ENCODE measurements at places on chromosomes 12 and 14.

DNA sequence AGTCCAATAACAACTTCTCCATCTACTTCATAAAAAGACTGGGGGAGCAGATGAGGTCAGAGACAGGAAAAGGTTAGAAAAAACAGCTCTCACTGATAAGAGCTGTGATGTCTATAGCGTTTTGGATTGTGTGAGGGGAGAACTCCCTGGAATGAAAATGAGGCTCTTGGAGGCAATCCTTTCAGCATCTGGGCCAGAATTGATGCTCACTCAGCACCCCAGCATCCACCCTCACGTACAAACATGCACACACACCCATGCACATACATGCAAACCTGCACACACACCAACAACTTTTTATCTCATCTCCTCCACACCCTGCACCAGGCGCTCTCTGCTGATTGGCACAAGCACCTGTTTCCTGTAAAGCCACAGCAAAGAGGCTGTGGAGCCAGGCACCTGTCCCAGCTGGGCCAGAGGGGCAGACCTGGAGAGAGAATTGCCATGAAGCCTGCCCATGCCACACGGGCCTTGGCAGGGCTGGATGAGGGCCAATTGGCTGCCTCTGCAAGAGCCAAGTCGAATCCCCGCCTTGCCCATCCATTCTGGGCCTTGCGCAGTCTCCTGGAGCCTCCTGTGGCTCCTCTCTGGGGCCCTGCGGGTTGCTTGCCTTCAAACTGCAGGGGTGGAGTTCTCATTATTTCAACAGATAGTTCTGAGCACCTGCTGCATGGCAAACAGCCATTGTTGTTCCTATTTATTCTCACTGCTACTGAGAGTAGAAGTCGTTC is 53.1 kb downstream of the SYNE3 start:
- DNase-seq: no peak

DNA sequence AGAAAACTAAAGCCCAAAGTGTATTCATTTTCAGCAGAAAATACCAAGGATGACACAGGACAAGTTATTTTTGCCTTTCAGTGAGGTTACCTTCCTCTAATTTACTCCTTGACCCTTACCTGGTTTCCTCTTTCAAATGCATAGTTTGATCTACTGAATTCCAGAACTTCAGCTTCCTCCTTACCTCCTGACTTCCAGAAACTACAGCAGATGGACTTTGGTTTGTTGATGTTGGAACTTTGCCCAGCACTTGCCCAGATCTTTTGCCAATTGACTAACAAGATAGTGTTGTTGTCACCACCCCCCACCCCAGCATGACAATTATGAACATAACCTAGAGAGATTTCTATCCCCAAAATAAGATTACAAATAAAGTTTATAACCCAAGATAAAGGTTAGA is 63.2 kb downstream of the NAV3 start:
- DNase-seq: no peak

GRCh38 chr14:104888489-104889374 is 23.7 kb downstream of the CEP170B start:
- no peak for DNase-seq

GRCh38 chr14:21846227-21846885 is 172.7 kb upstream of the OR4E1 start:
- peak; percentile 55 for DNase-seq

GRCh38 chr14:105091054-105091516 is 25.9 kb upstream of the GPR132 start:
- no peak for DNase-seq

- no peak for DNase-seq
These were observed 215.2 kb upstream of the SSTR1 start for GRCh38 chr14:37992499-37992898.

GRCh38 chr12:11310336-11310735 is at the start of gene PRB4:
PRB4 (minus strand) TSS chr12:11310436; CDS start chr12:11310398, 38 bp downstream.
- DNase-seq: no peak

GRCh38 chr12:1500095-1500801 is 94.1 kb downstream of the FBXL14 start:
- no peak for DNase-seq

DNA sequence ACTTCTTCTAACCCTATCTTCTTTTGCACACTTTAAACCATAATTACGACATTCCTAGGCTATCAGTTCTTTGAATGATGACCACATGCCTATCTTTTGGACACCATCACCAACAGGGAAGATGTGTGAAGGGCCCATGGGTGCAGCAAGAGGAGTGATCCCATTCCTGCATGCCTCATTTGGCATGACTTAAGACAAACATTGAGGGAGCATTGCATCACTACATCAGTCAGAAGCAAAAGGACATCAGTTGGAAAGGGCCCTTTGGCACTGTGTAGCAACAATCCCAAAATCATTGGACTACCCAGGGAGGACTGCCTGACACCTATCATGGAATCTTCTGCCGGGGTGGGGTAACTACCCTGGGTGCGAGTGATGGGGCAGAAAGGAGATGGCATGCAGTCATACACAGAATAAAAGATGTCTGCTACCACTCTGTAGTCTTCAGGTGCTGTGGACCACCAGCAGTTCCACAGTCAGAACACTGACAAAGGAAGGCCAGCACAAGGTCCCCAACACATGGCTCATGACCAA is 10.7 kb upstream of the TMBIM6 start:
- DNase-seq: no peak

DNA sequence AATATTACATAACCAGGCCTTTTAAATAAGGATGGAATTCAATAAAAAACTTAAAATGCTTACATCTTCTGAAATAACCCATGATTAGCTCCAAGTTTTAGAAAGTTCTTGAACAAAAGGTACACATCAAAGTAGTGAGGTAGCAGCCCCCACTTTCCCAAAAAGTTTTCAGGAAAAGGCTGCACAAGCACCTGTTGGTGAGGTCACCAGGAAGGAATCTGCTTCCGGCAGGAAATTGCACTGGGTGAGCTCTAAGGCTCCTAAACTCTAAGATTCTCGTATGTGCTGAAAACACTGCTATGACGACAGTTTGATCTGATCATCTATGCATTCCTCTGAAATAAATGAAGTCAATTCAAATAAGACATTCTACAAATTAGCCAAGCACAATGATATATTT is 34.3 kb upstream of the TTC7B start:
- no peak for DNase-seq

- no peak for DNase-seq
These were observed 55.1 kb downstream of the NUMB start for GRCh38 chr14:73403181-73403752.

DNA sequence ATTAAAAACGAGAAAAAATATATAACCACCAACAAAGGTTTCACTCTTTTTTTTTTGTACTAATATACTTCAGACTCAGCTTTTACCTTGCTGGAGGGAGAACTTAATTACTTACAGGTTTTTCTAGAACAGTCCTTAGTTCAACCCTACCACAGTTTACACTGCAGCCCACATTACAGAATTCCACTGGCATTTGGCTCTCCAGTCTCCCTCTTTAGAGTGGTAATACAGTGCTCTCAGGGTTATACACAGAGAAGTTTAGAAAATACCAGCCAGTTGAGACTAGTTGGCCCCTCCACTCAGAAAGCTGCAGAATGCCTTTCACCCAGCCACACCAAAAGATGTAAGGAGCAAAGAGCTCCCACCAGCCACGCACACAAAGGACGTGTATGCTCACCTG is 122.3 kb upstream of the DIO3 start:
- no peak for DNase-seq

GRCh38 chr12:13897811-13898210 is 83.6 kb downstream of the GRIN2B start:
- DNase-seq: no peak

DNA sequence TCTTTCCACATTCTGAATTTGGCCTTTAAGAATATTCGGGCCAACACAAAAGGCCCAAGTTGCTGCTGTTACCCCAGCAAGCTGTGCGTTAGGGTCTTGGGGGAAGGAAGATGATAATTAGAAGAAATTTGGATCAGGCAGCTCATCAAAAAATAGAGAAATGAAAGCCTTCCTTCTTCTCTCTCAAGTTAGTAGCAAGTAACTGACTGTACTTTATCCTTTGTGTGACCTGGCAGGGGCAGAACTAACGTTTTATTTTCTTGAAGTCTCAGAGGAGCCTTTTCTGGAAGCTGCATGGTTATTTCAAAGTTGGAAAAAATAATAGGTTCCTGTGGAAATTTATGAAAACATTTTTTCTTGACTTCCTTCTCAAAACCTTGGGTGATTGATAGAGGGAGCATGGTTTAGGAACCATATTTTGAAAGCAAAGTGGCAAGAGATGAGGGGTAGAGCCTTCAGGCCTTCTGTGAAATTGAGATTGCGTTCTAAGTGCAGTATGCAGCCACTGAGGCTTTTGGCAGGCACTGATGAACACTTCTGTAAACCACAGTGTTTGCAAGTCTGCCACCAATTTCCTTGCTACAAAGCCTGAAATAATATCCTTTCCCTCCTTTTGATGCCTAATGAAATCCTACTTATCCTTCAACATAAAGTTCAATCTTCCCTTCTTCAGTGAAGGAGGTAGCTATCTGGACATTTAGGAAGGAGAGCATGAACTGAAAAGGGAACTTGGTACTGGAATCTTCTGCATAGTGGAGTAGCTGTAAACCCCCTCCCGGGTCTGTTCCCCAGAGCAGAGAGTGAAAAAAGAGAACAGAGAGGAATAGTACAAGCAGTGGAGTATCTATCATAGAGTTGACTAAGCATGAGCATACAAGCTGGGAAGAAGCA is 123.2 kb downstream of the FGD4 start:
- DNase-seq: no peak

DNA sequence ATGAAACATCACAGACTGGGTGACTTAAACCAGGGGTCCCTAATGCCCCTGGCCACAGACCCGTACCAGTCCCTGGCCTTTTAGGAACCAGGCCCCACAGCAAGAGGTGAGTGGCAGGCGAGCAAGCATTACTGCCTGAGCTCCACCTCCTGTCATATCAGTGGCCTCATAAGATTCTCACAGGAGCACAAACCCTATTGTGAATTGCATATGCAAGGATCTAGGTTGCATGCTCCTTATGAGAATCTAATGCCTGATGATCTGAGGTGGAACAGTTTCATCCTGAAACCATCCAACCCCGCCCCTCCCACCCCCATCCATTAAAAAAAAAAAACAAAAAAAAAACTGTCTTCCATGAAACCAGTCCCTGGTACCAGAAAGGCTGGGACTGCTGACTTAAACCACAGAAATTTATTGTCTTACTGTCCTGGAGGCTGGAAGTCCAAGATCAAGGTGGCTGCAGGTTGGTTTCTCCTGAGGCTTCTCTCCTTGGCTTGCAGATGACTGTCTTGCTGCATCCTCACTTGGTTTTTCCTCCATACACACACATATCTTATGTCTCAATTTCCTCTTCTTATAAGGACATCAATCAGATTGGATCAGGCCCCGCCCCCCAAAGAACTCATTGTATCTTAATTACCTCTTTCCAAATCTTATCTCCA is 235.9 kb downstream of the CHST11 start:
- no peak for DNase-seq

DNA sequence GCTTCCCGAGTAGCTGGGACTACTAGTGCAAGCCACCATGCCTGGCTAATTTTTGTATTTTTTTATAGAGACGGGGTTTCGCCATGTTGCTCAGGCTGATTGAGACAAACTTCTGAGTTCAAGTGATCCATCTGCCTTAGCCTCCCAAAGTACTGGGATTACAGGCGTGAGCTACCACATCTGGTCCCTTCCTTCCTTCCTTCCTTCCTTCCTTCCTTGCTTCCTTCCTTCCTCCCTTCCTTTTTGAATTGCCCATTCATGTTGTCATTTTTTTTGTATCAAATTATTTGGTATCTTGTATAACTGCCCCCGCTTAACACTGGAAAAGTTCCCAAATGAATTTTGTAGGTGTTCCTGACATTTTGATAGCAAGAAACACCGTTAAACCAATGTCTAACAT is 11.7 kb downstream of the RAD9B start:
- DNase-seq: no peak
